Hepatocyte (in vitro differentiated cells): ENCODE measurements at places on chromosomes 5 and 9. TPM values are rescaled to one million over a fixed set of nuclear protein-coding genes. Genes with fewer than 3 reads are reported as not detected.

The JMY gene
- 9.3 and 11.7 TPM in 2 replicates for total RNA-seq

The NSD1 gene
- total RNA-seq = 28.8 and 29.1 TPM in 2 replicates

The NMUR2 gene
- 0.40 TPM in 1 of 2 replicates, not detected in the other for total RNA-seq

The ITGA1 gene
- total RNA-seq = 40.3 and 46.9 TPM in 2 replicates

The PCA3 gene
- 0.16 TPM in 1 of 2 replicates, not detected in the other for total RNA-seq

The MCC gene
- total RNA-seq = 22.0 and 31.5 TPM in 2 replicates

The MED7 gene
- total RNA-seq = 16.8 and 19.7 TPM in 2 replicates

The CDX1 gene
- total RNA-seq = 54.6 and 58.2 TPM in 2 replicates

The SLC27A6 gene
- 5.0 and 5.8 TPM in 2 replicates for total RNA-seq

- DNase-seq = no peak
- H3K27me3 ChIP-seq = no peaks in the 10 kb centered on the region
- peaks cover 8% of the 10 kb centered on the region for H3K4me1 ChIP-seq
- no peak overlapping the region for H3K4me3 ChIP-seq
- H3K36me3 ChIP-seq = no peaks in the 10 kb centered on the region
- H3K27ac ChIP-seq = no peak overlapping the region
Observed at GRCh38 chr5:115435778-115436712, 108.5 kb downstream of the FEM1C start.

- H3K4me1 ChIP-seq = no peaks in the 10 kb centered on the region
- H3K4me3 ChIP-seq = no peak overlapping the region
- no peak overlapping the region for H3K27ac ChIP-seq
- DNase-seq = no peak
Observed at GRCh38 chr5:113371721-113372196, 63.0 kb downstream of the TSSK1B start.

- H3K27ac ChIP-seq = no peak overlapping the region
- H3K36me3 ChIP-seq = no peaks in the 10 kb centered on the region
- H3K27me3 ChIP-seq = no peaks in the 10 kb centered on the region
- H3K4me1 ChIP-seq = no peaks in the 10 kb centered on the region
- no peak for DNase-seq
Observed at GRCh38 chr5:75018805-75019587, 33.4 kb downstream of the GCNT4 start.

- DNase-seq = no peak
- no peaks in the 10 kb centered on the region for H3K27me3 ChIP-seq
- peaks cover 34% of the 10 kb centered on the region for H3K4me1 ChIP-seq
Observed at GRCh38 chr5:149409268-149409948, 30.3 kb upstream of the IL17B start.

DNA sequence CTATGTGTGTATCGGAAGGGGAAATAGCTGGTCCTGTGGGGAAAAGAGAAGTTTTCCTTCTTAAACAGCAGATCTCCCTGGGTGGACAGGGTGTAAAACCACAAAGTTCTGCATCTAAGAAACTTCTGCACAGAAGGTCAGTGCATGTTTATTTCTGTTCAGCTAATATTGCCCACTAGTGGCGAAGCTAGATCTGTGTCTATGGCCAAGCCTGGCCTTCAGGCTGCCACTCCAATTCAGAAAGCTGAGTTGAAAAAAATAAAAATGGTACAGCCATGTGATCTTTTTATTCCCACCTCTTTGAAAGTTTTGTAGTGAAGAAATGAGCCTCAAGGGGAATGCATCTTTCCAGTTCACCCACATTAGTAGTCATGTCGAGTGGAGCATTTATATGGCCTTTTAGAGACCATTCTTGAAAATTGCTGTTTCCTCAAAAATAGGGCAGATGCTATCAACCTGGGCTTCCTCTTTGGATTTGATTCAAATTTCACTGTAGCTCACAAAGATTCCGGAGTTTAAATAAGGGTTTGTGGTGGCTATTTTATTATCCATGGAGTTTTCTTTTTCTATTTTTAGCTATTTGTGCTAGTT lies 488.0 kb downstream of the PRELID2 start:
- H3K27me3 ChIP-seq = no peaks in the 10 kb centered on the region
- peak; percentile 68 for DNase-seq
- no peak overlapping the region for H3K4me3 ChIP-seq
- H3K27ac ChIP-seq = no peak overlapping the region

- DNase-seq = no peak
- H3K4me3 ChIP-seq = no peak overlapping the region
- no peaks in the 10 kb centered on the region for H3K4me1 ChIP-seq
- H3K27ac ChIP-seq = no peak overlapping the region
- no peaks in the 10 kb centered on the region for H3K27me3 ChIP-seq
Observed at GRCh38 chr5:83433891-83434290, 37.7 kb upstream of the VCAN start.

GRCh38 chr5:63697811-63698210 lies 264.4 kb downstream of the HTR1A start:
- no peaks in the 10 kb centered on the region for H3K4me1 ChIP-seq
- no peaks in the 10 kb centered on the region for H3K27me3 ChIP-seq
- H3K36me3 ChIP-seq = no peaks in the 10 kb centered on the region

- no peaks in the 10 kb centered on the region for H3K36me3 ChIP-seq
- no peak overlapping the region for H3K27ac ChIP-seq
- no peak for DNase-seq
- no peak overlapping the region for H3K4me3 ChIP-seq
- H3K27me3 ChIP-seq = no peaks in the 10 kb centered on the region
Observed at GRCh38 chr9:114055061-114055460, 23.0 kb downstream of the AMBP start.

DNA sequence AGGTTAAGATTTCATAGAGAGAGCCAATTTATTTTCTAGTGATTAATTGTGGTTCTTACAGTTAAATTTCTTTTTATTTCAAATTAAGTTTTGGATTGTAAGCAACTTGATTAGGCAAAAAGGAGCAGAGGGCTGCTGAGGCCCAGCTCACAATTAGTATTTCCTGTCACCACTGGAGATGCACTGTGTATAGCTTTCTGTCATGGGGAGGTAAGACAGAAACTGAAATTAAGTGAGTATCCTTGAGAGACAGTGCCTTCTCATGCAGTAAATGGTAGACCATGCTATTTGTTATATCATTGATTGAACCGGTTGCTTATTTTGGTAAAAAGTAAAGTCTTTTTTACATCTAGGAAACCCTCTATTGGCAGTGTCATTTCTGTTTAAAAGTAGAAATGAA lies 190.7 kb downstream of the CCDC171 start:
- H3K27me3 ChIP-seq = no peaks in the 10 kb centered on the region
- H3K36me3 ChIP-seq = no peaks in the 10 kb centered on the region
- no peak overlapping the region for H3K27ac ChIP-seq
- no peak for DNase-seq
- H3K4me1 ChIP-seq = no peaks in the 10 kb centered on the region

GRCh38 chr5:123664961-123665360 lies 153.0 kb downstream of the CSNK1G3 start:
- H3K27me3 ChIP-seq = no peaks in the 10 kb centered on the region
- no peaks in the 10 kb centered on the region for H3K4me1 ChIP-seq

- H3K27me3 ChIP-seq = no peaks in the 10 kb centered on the region
Observed at GRCh38 chr5:58149746-58150145, 310.1 kb downstream of the PLK2 start.

GRCh38 chr5:98768160-98768959 lies 5.1 kb upstream of the RGMB start:
- peak overlapping the region; percentile 39 for H3K4me3 ChIP-seq
- H3K27me3 ChIP-seq = no peaks in the 10 kb centered on the region
- no peak overlapping the region for H3K27ac ChIP-seq
- peak; percentile 65 for DNase-seq
- H3K4me1 ChIP-seq = no peaks in the 10 kb centered on the region

GRCh38 chr5:38317868-38318267 lies 59.5 kb downstream of the EGFLAM start:
- no peaks in the 10 kb centered on the region for H3K27me3 ChIP-seq
- no peaks in the 10 kb centered on the region for H3K4me1 ChIP-seq
- H3K36me3 ChIP-seq = no peaks in the 10 kb centered on the region
- no peak for DNase-seq
- no peak overlapping the region for H3K4me3 ChIP-seq

DNA sequence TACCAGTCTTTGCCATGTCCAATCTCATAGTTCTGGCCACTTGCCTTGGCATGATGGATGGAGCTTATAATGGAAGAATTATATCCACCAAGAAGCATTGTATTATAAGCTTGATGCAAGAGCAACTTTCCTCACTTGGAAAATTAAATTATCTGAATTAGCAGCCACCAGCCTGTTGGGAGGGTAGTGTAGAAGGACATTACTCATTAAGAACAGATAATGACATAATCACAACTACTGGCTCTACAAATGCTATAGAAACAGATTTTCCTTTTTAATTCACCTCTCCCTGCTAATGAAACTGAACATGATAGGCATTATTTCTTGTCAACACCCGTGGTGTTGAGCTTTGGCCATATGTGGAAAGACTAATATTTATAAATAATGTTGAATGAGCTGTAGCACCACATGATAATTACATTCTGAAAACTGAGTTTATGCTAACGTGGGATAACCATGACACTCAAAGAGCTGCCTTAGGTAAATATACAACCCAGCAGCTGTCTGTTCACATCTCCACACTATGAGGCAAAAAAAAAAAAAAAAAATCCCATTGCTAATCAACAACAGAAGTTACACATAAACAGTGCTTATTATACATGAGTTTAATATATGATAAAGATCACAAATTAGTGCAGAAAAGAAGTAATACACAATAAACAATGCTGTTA lies 48.1 kb upstream of the NR4A3 start:
- no peak overlapping the region for H3K27ac ChIP-seq
- no peaks in the 10 kb centered on the region for H3K36me3 ChIP-seq
- H3K4me1 ChIP-seq = no peaks in the 10 kb centered on the region
- H3K4me3 ChIP-seq = no peak overlapping the region
- H3K27me3 ChIP-seq = no peaks in the 10 kb centered on the region

DNA sequence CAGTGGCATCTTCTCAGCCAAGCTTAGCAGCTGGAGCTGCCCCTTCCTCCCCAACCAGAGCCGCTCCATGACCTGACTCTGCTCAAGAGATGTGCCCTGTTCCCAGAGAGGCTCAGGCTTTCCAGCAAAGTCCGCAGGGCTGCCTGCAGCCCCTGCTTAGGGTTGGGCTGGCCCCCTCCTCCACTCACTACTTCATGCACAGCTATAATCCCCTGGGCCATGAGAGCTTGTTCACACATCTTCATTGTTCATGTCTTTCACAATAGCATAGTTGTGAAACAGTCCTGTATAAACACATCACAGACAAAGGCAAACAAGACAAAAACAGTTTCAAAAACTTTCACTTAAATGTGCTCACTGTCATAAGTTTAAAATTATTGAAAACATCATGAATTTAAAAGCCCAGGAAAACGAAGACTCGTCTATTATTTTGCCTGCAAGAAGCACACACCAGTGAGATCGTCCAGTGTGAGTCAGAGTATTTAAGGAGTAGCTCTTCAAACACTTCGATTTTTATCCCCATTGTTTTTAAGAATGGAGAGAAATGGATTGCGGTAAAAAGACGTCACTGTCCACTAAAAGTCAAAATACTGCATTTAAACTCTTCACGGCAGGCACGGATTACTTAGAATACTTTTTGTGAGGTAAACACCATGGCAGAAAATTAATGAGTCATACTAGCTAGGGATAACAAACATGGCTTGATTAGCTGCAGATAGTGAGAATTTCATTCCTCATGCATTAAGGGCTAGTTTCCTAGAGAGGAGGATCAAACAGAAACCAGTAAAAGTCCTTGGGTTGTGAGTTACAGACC lies 40.7 kb upstream of the S1PR3 start:
- peak overlapping the region; percentile 55 for H3K27ac ChIP-seq
- DNase-seq = no peak

- H3K4me3 ChIP-seq = no peak overlapping the region
- H3K4me1 ChIP-seq = peaks cover 4% of the 10 kb centered on the region
- no peaks in the 10 kb centered on the region for H3K36me3 ChIP-seq
- no peaks in the 10 kb centered on the region for H3K27me3 ChIP-seq
- H3K27ac ChIP-seq = no peak overlapping the region
- no peak for DNase-seq
Observed at GRCh38 chr5:92308679-92309078, 925.6 kb upstream of the ARRDC3 start.

DNA sequence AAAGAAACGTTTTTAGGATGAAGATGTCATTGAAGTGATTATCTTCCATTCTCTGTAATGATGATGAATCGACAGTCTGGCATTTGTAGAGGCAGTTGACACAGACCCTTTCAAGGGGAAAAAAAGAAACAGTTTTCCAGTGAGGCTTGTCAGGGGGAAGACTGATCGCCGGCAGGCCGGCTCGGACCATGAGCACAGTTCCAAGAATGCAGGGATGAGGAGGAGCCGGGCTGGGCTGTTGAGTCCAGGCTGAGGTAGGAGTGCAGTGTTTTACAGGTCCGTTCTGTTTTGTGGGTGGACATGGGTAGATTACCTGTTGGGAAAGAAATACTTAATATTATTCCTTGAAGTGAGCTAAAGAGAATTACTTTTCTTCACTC lies 194.6 kb downstream of the AOPEP start:
- peaks cover 62% of the 10 kb centered on the region for H3K4me1 ChIP-seq
- H3K27me3 ChIP-seq = no peaks in the 10 kb centered on the region
- H3K36me3 ChIP-seq = no peaks in the 10 kb centered on the region
- peak; percentile 49 for DNase-seq
- no peak overlapping the region for H3K4me3 ChIP-seq

- no peaks in the 10 kb centered on the region for H3K27me3 ChIP-seq
- no peak overlapping the region for H3K27ac ChIP-seq
- no peak for DNase-seq
- no peaks in the 10 kb centered on the region for H3K36me3 ChIP-seq
- H3K4me1 ChIP-seq = no peaks in the 10 kb centered on the region
Observed at GRCh38 chr5:139588962-139589361, 27.8 kb downstream of the UBE2D2 start.

DNA sequence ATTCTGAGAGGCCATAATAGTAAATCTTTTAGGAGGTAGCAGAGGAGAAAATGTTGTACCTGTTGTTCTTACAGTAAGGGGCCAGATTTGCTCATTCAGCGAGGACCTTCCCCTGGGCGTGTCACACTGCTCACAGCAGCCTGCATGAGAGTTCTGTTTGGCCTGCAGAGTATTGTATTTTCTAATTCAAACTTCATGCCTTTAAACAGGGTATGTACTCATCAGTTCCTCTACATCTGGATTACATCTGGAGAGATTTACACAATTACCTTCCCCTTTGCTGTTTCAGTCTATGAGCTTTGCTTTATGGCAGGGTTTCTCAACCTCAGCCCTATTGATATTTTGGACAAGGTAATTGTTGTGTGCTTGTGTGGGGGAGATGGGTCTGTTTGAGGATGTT lies 170.9 kb upstream of the STK32A start:
- no peak for DNase-seq
- no peak overlapping the region for H3K4me3 ChIP-seq
- no peak overlapping the region for H3K27ac ChIP-seq
- no peaks in the 10 kb centered on the region for H3K36me3 ChIP-seq

GRCh38 chr9:129289131-129289731 lies 111.2 kb upstream of the IER5L start:
- no peaks in the 10 kb centered on the region for H3K4me1 ChIP-seq
- no peak for DNase-seq
- H3K27me3 ChIP-seq = no peaks in the 10 kb centered on the region
- H3K4me3 ChIP-seq = no peak overlapping the region
